Stimulated activated CD4-positive, alpha-beta T cell treated with anti-CD3 and anti-CD28 coated beads, Interleukin-1b, Interleukin-23, amount 100 ng/mL, for 48 hours (primary cell): ENCODE measurements at places on chromosomes 1 and 21.
A peak's percentile ranks its signal among the peaks of the same experiment; 100 is the strongest.

- DNase-seq, result no peak
These were observed 804.6 kb upstream of the CXADR start for GRCh38 chr21:16708101-16708835.

- no peak for DNase-seq
These were observed 347.0 kb upstream of the AJAP1 start for GRCh38 chr1:4307468-4307845.

GRCh38 chr1:218698141-218698540 is 353.0 kb downstream of the TGFB2 start:
- no peak for DNase-seq

- DNase-seq, result no peak
These were observed 46.8 kb downstream of the NTMT2 start for GRCh38 chr1:170192546-170192945.

DNA sequence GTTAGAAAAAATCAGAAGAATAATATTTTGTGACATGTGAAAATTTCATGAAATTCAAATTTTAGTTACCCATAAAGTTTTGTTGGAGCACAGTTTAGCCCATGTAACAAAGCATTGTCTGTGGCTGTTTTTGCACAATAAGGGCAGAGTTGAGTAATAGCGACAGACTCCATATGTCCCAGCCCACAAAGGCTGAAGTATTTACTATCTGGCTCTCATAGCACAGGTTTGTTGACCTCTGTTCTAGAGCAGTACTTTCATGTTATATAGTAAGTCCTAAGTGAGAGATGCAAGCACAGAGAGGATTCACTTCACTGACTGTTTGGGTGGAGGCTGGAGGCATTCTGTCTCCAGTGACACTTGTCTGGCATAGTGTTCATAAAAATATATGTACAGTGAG is 6.8 kb downstream of the LAMC1 start:
- DNase-seq, result no peak

GRCh38 chr1:169466259-169467230 is 19.2 kb downstream of the SLC19A2 start:
- no peak for DNase-seq

- no peak for DNase-seq
These were observed 336.9 kb upstream of the NFIA start for GRCh38 chr1:60745484-60745883.

DNA sequence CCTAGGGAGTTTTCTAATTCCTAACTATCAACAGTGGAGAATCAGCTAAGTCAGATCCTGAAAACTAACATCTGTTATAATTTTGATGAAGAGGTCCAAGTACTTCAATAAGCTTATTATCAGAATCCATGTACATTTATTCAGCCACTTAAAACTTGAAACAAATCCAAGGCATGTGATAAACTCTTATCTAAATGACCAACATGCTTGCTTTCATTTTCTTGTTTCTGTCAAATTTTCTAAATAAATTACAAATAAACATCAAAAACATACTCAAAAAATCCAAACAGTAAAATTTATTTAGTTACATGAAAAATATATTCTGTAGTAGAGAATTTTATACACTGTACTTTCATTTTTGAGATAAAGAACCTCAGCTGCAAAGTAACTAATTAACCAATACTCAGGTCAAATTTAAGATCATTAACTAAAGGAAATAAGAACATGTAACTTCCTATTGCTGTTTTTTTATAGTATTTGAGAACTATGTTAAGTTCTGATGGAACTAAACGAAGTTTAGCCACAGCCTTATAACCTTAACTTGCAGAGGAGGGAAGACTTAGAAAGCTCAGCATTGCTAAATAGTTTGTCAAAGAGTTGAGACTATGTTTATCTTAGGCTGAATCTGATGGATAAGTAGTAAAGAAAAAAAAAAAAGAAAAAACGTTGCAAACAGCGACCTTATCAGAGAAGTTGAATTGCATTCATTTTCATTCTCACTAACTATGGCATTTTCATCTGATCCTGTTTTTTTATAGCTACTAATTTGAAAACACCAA is 44.9 kb downstream of the SYNJ1 start:
- no peak for DNase-seq

DNA sequence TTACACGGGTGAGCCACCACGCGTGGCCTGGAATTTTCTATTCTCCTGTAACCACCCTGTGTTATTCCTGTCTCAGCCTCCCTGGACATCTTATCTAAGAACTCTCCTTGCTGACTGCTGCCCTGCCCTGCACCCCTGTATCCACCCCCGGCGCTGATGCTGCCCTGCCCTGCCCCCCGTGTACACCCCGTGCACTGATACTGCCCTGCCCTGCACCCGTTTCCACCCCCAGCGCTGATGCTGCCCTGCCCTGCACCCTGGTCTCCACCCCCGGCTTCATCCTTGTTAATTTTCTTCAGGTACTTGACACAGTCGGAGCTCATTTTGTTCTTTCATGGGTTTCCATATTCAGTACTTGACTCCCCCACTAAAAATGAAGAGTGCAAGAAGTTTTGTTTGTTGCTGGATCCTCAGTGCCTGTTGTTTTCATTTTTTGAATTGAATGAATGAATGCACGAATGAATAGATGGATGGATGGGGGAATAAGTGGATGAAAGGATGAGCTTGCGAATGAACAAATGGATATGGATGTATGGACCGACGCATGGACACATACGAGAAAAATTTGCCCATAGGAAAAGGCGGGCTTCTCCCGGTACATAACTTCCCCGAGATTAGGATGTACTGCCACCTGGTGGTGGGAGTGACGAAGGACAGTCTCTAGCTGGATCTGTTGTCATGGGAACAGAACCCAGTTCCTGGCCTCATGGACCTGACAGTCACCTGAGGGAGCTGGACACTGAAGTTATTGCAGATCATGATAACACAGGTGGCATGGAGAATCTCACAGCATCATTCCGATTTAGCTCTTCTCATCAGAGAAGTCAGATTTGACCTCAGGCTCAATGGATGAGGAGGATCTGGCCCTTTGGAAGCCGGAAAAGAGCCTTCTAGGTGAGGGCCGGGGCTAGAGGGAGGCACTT is 14.9 kb downstream of the AADACL4 start:
- DNase-seq, result peak; percentile 66

GRCh38 chr1:20950679-20951078 is 163.6 kb upstream of the HP1BP3 start:
- DNase-seq, result no peak

DNA sequence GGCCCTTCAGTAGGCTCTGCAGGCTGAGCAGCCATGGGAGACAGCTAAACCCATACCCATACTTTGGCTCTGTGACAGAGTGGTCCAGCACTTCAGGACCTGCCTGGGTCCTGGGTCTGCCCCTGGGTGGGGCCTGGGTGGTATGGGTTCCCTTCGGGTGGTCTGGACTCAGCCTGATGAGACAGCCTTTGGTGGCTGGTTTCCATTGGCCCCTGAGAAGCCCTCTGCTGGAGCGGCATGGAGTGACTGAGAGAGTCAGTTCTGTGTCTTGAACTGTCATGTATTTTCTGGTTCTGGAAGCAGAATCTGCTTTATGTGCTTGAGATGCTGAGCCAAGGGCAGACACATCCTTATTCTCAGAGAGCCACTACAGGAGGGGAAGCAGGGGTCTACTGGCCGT is 31.3 kb upstream of the KCNA2 start:
- DNase-seq, result no peak

GRCh38 chr21:40173816-40174215 is 306.6 kb downstream of the PCP4 start:
- no peak for DNase-seq

- no peak for DNase-seq
These were observed 31.8 kb downstream of the TMEM63A start for GRCh38 chr1:225850370-225850769.

DNA sequence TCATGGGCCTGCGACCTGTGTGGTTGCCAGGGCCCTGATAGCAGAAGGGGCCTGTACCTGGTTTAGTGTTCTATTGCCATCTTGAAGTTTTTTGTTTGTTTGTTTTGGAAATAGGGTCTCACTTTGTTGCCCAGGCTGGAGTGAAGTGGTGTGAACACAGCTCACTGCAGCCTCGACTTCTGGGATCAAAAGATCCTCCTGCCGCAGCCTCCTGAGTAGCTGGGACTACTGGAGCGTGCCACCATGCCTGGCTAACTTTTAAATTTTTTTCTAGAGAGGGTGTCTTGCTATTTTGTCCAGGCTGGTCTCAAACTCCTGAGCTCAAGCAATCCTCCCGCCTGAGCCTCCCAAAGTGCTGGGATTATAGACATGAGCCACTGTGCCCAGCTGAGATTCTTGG is 72.9 kb downstream of the UBE2T start:
- no peak for DNase-seq

- DNase-seq, result no peak
These were observed 3.4 kb downstream of the ZCCHC17 start for GRCh38 chr1:31300193-31300592.

- DNase-seq, result no peak
These were observed 1596.9 kb downstream of the PLA2G4A start for GRCh38 chr1:188425687-188426086.

DNA sequence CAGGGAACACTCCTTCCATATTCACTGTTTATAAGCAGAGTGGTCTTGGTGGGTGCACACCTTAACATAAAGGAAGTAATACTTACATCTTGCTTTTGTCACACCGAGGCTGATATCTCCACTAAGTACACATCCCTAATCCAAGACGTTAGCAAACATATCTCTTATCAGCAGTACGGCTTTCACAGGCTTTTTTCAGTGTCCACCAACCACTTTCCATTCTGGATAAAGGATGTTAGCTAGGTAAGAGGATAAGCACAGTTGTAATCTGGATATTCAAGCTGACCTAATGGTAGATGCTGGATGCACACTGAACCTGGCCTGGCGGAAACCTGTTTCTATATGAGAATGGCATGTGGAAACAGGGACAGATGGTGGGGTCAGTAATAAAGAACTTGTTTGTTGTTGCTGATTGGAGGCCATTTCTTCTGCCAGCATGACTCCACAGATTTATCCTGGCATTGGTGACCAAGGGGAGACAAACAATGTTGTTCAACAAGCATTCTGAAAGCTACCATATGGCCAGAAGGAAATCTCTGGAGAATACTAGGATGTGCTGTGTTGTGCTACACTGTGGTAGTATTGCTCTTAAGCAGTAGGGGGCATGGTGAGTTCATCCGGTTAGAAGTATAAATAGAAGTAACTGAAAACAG is 416.4 kb downstream of the PTBP2 start:
- peak; percentile 2 for DNase-seq

- no peak for DNase-seq
These were observed 26.6 kb downstream of the BEND5 start for GRCh38 chr1:48750109-48750508.

- peak; percentile 14 for DNase-seq
These were observed 46.1 kb downstream of the MEGF6 start for GRCh38 chr1:3564921-3565831.

DNA sequence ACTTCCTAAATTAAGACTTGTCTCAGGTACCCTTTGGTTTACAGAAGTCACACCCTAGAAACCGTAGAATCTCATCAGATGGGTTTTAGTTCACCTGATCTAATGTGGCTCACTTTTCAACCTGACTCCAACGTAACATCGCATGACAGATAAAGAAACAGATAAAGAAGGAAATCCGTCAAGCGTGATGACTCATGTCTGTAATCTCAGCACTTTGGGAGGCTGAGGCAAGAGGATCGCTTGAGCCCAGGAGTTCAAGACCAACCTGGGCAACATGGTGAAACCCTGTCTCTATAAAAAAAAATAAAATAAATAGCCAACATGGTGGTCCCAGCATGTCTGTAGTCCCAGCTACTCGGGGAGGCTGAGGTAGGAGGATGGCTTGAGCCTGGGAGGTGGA is 97.3 kb downstream of the SPSB1 start:
- DNase-seq, result no peak

DNA sequence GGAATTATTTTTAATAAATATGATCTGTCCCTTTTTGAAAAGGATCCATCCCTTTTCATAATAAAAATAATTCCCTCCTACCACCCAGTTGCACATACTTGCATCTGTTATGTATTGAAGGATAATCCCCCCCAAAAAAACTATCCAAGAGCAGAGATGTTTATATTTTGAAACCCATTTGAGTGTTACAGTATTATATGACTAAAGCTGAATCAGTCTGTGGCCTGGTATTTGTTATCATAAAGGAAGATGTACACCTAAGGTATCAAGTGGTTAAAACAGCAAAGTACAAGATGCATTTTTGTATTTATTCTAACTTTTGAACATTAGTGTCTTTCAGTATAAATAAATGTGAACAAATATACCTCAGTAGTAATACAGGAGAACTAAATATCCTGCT is 12.7 kb upstream of the TGFB2 start:
- no peak for DNase-seq

- DNase-seq, result no peak
These were observed 27.4 kb downstream of the PALMD start for GRCh38 chr1:99673315-99673714.

DNA sequence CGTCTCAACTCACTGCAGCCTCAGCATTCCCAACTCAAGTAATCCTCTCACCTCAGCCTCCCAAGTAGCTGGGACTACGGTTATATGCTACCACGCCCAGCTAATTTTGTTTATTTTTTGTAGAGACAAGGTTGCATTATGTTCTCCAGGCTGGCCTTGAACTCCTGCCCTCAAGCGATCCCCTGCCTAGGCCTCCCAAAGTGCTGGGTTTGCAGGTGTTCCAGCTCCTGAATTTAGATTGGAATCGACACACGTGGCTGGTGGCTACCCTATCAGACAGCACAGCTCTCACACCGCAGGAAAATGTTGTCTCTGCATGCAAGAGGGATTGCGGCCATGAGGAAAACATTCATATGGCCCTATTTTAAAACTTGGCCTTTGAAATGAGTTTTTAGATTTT is 76.7 kb upstream of the GALNT2 start:
- DNase-seq, result no peak

DNA sequence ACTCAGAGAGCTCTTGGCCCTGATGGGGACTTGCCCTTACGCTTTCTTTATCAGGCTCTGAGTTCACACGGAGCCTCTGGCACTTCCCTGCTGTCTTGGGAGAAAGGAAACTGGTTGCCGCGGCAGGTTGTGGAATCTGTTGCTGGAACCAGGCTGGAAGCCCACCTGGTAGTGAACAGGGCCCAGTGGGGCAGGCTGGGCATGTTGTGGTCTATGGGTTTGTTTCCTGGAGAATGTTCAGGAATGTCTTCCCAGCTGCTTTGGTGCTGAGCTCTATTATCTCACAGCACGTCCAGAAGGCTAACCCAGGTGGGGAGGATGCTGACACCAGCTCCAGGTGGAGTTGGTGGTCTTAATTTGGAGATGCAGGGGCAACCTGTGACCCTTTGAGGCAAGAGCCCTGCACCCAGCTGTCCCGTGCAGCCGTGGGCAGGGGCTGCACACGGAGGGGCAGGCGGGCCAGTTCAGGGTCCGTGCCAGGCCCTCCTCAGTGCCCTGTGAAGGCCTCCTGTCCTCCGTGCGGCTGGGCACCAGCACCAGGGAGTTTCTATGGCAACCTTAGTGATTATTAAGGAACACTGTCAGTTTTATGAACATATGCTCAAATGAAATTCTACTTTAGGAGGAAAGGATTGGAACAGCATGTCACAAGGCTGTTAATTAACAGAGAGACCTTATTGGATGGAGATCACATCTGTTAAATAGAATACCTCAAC is 33.3 kb upstream of the TDRD10 start:
- DNase-seq, result no peak

GRCh38 chr1:31617916-31618746 is 642 bp downstream of the HCRTR1 start:
- DNase-seq, result peak; percentile 37

GRCh38 chr1:100704473-100704872 is 15.1 kb upstream of the VCAM1 start:
- DNase-seq, result no peak
